T-helper 2 cell (primary cell): ENCODE measurements at places on chromosomes 2 and 18.

DNA sequence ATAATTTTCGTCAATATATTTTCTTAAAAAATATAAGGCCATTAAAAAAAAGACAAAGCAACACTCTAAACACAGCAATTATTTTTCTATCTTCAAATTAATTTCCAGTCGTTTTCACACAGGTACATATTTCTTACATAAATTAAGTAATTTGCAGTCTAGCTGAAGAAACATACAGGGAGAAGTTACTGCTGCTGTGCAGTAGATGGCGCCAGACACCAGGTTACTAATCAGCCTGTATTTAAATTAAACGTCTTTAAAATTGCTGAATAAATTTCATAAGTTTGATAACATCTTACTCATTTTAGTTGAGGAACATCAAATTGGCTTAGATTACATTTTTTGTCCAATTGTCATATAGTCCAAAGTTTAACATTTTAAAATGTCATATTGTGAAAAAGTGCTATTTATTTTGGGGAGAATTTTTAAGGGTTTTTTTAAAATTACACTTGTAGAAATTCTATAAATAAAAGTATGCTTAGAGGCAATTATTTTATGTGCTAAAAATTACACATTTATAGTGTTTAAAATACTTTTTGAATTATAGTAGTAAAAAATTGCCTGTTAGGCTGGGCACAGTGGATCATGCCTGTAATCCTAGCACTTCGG lies 88.4 kb downstream of the PMAIP1 start:
- no peak for DNase-seq

DNA sequence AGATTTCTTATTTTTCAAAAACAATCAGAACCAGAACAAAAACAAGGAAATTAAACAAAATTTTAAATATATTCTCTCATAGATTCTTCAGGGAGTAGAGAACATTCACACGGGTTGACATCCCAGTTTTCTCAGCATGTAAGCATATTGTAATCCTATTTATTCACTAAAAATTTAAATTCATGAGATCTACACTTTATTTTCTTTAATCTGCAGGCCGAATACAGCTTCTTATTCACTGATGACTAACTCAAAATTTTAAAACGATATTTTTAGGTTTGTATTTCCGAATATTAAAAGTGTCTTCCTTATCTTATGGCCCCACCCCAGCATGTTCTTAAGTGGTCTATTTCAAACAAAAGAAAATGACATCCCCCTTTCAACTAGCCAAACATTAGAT lies 262.4 kb downstream of the MEIS1 start:
- DNase-seq: no peak

GRCh38 chr2:235699576-235699975 lies 205.7 kb downstream of the AGAP1 start:
- no peak for DNase-seq

- DNase-seq: no peak
Measured at GRCh38 chr2:40002339-40002738, 223.3 kb upstream of the THUMPD2 start.

GRCh38 chr2:240234503-240234951 lies 94.1 kb upstream of the OTOS start:
- no peak for DNase-seq

- DNase-seq: no peak
Measured at GRCh38 chr18:46393230-46393629, 263.8 kb downstream of the LOXHD1 start.

- no peak for DNase-seq
Measured at GRCh38 chr2:236682651-236683422, 113.2 kb downstream of the ACKR3 start.

GRCh38 chr2:138652378-138652777 lies 127.8 kb downstream of the NXPH2 start:
- DNase-seq: no peak

GRCh38 chr2:182220998-182221397 lies 205.8 kb downstream of the PDE1A start:
- no peak for DNase-seq

DNA sequence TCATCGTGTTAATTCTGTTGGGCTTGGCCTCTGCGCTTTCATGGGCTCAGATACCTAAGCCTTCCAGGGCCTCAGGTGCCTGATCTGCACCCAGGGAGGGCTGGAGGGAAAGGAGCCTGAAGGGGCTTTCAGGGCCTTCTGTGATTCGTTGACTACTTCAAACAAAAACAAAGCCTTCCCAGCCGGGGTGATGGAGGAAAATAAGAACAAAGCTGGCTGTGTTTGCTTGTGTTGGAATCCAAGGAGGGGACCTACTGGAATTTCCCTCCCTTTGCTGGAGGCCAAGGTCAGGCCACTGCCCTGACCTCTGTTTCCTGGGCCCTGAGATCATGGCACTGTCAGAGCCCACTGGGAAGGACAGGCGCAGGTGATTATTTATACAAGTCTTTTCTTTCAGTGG lies 135.3 kb downstream of the KLHL29 start:
- DNase-seq: no peak

DNA sequence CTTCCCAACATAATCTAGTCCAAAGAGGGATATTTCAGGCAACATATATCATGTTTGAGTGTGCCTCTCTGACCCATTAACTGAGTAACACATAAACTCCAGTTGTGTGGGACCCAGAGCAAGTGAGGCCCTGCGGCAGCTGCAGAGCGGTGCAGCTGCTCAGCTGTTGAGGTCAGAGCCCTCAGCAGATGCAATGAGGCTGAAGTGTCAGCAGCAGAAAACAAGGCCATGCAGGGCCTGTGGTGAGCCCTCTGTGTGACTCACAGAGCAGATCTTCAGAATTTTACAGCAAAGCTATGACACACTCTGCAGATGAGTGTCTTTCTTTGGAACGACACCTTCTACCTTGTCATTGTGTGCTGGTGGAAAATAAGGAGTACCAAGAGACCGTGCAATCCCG lies 168.5 kb downstream of the CBLN2 start:
- no peak for DNase-seq

DNA sequence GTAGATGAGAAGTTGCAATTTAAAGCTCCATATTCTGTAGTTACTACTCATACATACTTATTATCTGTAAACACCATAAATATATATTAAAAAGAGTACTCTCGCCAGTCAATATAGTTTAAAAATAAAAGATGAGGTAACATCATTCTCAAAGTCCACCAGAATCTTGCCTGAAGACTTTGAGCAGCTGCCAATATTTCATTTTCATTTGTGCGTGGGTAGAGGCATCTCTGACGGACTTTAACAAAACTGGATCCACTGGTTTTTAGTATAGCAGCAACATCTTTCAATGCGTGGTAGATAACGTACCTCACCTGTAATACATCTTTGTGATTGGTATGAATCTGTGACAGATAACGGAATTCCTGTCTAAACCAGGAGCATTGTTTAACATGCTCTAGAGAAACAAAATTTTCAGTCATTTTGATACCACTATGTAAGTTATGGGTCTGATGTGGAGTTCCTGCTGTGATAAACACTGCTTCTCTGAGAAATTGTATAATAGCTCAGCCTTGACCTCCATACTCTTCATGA lies 45.0 kb downstream of the WDR75 start:
- no peak for DNase-seq

GRCh38 chr2:176076796-176077195 lies 7.0 kb downstream of the EVX2 start:
- DNase-seq: no peak

GRCh38 chr2:109280804-109281203 lies 151.8 kb downstream of the SH3RF3 start:
- DNase-seq: no peak

GRCh38 chr2:43689999-43690398 lies 13.8 kb upstream of the C1GALT1C1L start:
- no peak for DNase-seq

- DNase-seq: no peak
Measured at GRCh38 chr2:120094795-120095194, 81.9 kb downstream of the EPB41L5 start.

GRCh38 chr2:120508567-120509041 lies 162.7 kb downstream of the INHBB start:
- no peak for DNase-seq
